Activated CD8-positive, alpha-beta memory T cell treated with anti-CD3 and anti-CD28 coated beads for 1 hour (primary cell): ENCODE measurements at places on chromosomes 4 and X.

DNA sequence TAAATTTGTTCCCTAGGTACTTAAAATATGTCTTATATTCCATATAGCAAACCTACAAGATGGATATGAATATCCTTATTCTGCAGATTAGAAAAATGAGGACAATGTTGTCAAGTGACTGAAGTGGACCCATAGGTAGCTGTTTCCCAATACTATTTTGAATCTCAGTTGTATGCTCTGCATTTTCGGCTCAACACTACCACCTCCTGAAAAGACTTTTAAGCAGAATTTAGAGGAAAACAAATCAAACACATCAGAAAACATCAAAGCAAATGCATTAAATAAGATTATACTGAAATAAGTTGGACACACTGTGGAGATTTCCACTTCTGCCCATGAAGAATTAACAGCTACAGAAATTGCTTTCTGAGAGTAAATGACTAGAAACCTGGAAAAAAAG is 488.7 kb downstream of the TRIML1 start:
- DNase-seq, result no peak

DNA sequence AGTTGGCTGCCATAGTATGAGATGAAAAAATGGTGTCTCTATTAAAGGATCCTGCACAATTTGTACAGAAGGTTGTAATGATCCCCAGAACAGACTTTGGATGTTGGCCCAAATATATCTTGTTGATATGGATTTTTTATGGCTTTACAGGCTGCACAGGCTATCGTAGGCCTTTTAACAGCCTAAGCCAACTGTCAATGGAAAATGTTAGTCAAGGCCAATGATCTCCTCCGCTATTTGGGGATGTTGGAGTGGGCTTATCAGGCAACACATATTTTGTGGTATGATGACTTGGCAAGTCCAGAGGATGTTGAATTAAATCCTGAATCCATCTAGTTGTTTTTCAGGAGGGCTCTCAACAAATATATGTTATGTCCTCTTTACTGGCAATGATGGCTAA is 42.1 kb downstream of the ZCCHC13 start:
- no peak for DNase-seq

- DNase-seq, result no peak
Measured at GRCh38 chr4:10808591-10808990, 124.0 kb upstream of the CLNK start.

- DNase-seq, result no peak
Measured at GRCh38 chr4:4995103-4995907, 24.0 kb downstream of the CYTL1 start.

GRCh38 chrX:105120463-105120862 is 100.0 kb downstream of the TEX13A start:
- DNase-seq, result no peak

GRCh38 chrX:139825618-139826017 is 107.2 kb downstream of the ATP11C start:
- no peak for DNase-seq

GRCh38 chrX:106730401-106730800 is 3.9 kb downstream of the RNF128 start:
- no peak for DNase-seq

- no peak for DNase-seq
Measured at GRCh38 chr4:186919340-186919739, 195.7 kb upstream of the FAT1 start.
